Fibroblast of mammary gland (primary cell): ENCODE measurements at places on chromosomes 12 and 14.

- DNase-seq: no peak
Measured at GRCh38 chr12:57894399-57895292, 46.7 kb upstream of the ATP23 start.

DNA sequence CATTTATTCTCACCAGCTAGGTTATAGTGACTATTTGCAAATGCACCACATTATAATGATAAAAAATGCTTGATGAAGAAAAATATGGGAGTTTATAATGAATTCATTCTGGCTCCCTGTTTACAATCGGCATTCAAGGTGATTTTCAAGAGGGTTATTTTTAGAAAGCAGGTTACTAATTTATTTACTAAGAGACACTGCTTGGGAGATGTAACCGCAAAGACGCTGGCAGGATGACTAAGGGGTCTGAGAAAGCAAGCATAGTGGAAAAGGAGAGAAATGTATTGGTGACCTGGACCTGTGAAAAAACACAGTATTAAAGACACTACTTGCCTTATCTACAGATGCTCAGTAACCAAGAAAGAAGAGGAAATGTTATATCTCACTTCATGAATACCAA lies 13.3 kb upstream of the PITPNM2 start:
- DNase-seq: no peak

DNA sequence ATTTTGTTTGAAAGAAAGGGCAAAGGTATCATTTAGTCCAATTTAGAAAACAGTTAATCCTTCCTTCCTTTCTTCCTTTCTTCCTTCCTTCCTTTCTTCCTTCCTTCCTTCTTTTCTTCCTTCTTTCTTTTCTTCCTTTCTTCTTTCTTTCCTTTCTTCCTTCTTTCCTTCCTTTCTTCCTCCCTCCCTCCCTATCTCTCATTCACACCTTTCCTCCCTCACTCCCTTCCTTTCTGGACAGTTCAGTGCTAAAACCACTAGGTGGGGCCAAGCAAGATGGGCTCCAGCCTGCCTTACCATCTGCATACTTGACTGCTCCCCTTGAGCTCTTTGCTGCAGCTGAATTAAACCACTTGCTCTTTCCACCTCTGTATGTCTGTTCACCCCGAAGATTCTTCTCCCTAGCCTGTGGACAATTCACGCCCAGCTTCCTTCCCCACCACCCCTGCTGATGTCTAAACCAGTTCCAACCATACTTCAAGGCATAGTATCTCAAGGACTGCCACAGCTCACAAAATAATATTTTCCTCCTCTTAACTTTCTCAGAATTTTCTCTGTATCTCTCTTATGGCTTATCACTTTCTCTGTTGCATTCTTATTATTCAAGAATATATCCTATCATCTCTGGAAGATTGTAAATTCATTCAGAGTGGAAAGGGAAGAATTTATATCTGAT lies 78.0 kb downstream of the DBX2 start:
- peak; percentile 31 for DNase-seq

GRCh38 chr14:44316647-44317440 lies 190.2 kb downstream of the FSCB start:
- DNase-seq: peak; percentile 91

GRCh38 chr14:50677527-50678063 lies 9.5 kb upstream of the SAV1 start:
- DNase-seq: peak; percentile 53
